ENCODE measurements at places on chromosomes 7 and 10. TPM values are rescaled to one million over a fixed set of nuclear protein-coding genes. Genes with fewer than 3 reads are reported as not detected.
A peak's percentile ranks its signal among the peaks of the same experiment; 100 is the strongest.

PHYHIPL gene
- not detected for polyA plus RNA-seq

TRIM74 gene
- polyA plus RNA-seq = not detected

DNA sequence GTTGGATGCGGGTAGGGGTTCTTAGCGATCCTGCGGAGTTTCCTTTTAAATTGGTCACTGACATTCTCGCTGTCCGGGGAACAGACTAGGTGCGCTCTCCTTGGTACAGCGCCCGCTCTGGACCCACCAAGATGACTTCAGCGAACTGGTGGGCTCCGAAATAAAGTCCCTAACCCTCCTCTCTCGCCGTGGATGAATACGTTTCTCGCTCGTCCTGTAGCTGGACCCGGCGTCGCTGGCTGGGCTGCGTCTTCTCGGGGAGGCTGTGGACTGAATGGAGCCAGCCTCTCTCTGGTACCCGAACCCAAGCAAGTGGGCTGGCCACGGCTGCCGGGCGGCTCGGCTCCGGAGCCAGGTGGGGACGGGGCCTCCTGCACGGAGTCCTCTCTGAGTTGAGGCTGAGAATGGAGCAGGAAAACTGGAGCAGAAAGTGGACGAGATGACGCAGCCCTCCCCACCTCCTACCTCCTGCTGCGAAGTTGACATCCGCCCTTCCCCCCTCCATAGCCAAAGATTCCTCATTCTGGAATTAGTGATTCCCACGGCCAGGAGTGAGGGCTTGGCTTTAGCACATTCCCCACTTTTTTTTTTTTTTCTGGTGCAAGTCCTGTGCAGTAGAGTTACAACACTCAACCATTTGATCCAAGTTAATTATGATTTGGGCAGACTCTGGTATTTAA lies 1.5 kb downstream of the UNC5B start:
- no peak overlapping the region for H3K27ac ChIP-seq
- H3K27me3 ChIP-seq = peaks cover 21% of the 10 kb centered on the region
- no peaks in the 10 kb centered on the region for H3K36me3 ChIP-seq
- H3K4me3 ChIP-seq = no peak overlapping the region

GRCh38 chr7:85162721-85163120 lies 24.1 kb downstream of the SEMA3D start:
- H3K27ac ChIP-seq = no peak overlapping the region
- no peak for DNase-seq
- no peaks in the 10 kb centered on the region for H3K4me1 ChIP-seq

DNA sequence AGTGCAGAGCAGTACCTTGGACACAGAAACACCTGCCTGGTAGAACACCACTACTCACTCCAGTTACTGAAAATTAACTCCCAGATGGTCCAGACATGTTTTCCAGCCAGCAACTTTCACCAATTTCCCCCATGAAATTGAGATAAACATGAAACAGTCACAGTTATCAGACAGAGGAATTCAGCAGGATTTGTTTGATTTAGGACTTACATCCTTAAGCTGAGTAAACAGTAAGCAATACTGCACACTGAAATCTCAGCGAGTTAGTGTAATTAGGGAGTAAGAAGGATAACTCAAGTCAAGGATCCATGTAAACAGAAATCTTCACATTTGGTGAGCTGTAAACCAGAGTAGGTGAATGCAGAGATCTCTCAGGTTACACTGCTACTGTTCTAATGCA lies 353.5 kb downstream of the ELMO1 start:
- H3K27me3 ChIP-seq = peaks cover 2% of the 10 kb centered on the region
- no peak for DNase-seq
- no peak overlapping the region for H3K4me3 ChIP-seq
- H3K27ac ChIP-seq = peak overlapping the region; percentile 22

GRCh38 chr10:96288151-96288621 lies 16.0 kb upstream of the DNTT start:
- peaks cover 1% of the 10 kb centered on the region for H3K4me1 ChIP-seq
- H3K27ac ChIP-seq = no peak overlapping the region
- peaks cover 3% of the 10 kb centered on the region for H3K27me3 ChIP-seq
- DNase-seq = no peak
- no peak overlapping the region for H3K4me3 ChIP-seq
- H3K36me3 ChIP-seq = no peaks in the 10 kb centered on the region

DNA sequence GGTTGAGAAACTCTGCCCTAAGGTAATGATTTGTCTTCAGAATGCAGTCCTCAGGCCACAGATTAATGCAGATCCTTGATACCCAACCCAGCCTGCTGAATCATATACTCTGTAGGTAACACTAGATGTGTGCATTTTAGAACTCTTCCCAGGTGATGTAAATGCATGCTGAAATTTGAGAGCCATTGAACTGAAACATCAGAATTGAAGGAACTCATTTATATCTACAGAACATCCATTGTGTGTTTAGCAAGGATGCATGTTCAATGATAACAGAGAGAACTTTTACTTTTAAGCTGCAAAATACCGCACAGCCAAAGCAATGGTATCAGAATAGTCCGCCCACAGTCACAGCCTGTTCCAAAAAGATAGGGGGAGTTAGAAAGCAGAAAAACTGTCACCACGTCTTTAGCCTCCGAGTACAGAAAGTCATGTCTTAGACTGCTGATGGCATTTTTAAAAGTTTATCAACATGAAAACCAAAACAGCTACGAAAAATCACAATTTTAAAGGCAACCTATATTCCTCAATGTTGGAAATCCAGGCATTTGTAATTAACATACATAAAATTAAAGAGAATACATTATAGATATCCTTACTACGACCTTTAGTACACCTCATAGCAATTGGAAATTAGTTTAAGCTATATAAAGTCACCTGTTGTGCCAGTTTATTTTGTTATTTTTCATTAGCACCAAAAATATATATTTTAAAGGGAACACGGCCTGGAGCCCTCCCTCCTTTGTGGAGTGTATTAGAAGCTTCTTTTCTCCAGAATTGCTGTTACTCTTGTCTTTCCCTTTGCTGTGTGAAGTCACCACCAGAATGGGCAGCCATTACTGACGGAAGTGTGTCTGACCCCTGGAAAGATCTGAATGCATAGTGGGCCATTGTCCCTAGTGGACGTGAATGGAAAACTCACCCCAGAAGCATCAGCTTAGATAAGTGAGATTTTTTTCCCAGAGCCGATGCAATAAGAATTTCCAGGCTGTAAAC lies 65.8 kb upstream of the PRKAR2B start:
- DNase-seq = no peak
- H3K27me3 ChIP-seq = peaks cover 1% of the 10 kb centered on the region
- H3K4me3 ChIP-seq = no peak overlapping the region
- H3K36me3 ChIP-seq = no peaks in the 10 kb centered on the region
- no peak overlapping the region for H3K27ac ChIP-seq
- H3K4me1 ChIP-seq = no peaks in the 10 kb centered on the region

Measured in immature natural killer cell (primary cell).